Tongue (tissue), 3 donors: ENCODE measurements at places on chromosomes 7 and 10.

GRCh38 chr7:159049266-159050025 is 95.2 kb downstream of the VIPR2 start:
- no peak for DNase-seq

GRCh38 chr10:78672918-78673317 is 395.8 kb upstream of the ZMIZ1 start:
- DNase-seq = no peak

DNA sequence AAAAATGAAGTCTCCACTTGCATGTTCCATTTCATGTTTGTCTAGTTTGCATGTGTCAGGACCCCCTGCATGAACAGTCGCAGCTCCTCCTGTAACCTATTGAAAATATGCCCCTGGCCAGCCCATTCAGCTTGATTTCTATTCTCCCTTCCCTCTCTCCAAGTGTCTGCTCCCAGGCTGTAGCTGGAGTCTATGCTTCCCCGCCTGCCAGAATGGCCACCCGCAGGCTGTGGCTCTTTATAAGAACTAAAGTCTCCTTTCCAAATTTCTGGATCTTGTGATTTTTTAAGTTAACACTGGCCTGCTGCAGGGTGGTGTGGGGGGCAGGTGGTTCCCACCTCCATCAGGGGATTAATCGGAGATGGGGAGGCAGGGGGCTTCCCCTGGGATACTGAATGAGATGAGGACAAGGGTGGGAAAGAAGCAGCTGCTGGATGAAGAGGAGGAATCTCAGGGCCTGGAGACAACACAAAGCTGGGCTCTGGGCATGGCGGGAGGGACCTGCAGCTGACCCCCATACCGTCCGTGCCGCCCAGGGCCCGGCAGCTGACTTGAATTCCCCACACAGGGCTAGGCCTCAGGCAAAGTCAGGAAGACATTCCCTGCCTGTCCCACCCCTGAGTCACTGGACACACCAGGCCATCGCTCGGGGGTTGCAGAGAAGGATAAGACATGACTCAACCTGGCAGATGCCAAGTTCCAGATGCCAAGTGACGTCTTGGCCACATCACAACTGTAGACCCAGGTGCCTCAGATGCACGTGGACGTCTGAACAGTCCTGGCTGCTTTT is 399.5 kb upstream of the FOXK1 start:
- no peak for DNase-seq

- no peak for DNase-seq
These were observed 12.2 kb downstream of the PTN start for GRCh38 chr7:137331378-137331777.

DNA sequence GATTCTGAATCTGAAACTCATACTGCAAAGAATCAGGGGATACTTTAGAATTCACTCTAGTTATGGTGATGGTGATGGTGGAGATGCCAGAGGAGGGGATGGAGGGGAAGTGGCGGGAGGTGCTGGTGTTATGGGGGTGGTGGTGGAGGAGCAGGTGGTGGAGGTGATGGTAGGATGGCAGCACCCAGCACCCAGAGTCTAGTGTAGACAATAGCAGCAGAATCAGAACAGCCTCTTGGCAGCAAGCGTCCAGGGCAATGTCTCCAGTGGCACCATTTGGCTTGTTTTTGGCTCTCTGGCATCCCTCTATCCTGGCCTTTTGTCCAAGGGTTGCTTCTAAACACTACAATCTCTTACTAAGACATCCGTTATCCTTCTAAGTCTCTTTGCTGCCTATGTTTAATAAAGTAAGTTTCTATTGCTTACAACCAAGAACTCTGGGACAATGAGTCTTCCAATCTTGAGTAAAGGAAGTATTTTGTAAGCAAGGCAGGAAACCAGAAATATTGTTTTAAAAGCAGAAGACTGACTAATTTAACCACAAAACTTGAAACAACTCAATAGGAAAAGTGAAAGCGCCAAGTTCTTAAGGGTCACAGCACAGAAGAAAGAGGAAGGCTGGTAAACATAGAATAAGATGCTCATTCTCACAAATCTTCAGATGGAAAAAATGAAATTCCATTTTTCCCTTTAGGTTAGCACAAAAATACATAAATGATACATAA is 42.4 kb upstream of the GDF10 start:
- DNase-seq = no peak

DNA sequence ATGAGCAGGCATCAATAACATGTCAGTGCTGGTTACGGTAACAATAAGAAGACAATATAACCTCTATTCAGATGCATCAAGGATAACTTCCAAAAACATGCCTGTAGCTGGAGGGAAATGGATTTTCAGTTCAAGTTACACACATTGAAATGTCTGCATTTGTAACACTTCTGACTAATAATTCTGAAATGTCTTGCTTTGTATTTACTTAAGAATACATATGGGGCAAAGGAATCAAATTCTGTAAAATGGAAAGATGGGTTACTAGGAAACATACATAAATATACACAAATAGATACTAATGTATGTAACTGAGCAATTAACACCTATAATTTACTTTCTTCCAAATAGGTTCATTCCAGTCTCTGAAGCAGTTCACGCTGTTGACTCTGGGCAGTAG is 18.6 kb upstream of the MTPN start:
- DNase-seq = no peak

- no peak for DNase-seq
These were observed 59.8 kb downstream of the MAPK8 start for GRCh38 chr10:48366261-48366660.

DNA sequence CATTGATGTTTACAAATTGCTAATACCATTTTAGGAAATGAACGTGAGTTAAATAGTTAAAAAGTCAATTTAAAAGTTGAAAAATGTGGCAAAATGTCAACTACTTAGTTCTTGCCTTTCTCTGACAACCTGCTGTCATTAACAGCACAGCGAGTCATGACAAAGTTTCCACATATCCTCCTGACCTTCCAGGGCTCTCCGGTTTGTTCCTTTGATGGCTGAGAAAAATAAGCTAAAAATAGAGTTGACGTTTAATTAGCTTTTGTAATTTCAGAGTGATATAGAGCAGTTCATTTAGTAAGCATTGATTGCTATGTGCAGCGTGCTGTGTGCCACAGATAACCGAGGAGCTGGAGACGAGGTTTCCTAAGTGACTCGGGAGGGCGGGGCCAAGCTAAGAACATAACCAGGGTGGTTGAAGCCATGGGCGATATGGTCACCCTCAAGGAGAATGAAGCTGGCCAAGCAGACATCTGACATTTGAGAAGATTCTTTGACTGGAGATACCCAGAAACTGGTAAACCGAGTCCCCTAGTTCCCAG is 47.9 kb downstream of the OGDH start:
- no peak for DNase-seq

GRCh38 chr10:128069351-128070051 is 56.7 kb downstream of the MKI67 start:
- peak; percentile 95 for DNase-seq

DNA sequence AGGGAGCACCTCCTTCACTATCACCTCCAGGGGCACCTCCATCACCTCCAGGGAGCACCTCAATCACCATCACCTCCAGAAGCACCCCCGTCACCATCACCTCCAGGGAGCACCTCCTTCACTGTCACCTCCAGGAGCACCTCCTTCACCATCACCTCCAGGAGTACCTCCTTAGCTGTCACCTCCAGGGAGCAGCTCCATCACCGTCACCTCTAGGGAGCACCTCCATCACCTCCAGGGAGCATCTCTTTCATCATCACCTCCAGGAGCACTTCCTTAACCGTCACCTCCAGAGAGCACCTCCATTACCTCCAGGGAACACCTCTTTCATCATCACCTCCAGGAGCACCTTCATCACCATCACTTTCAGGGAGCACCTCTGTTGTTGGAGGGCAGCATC is 103.0 kb downstream of the DNAJB6 start:
- DNase-seq = no peak

- no peak for DNase-seq
These were observed 173.8 kb downstream of the DIP2C start for GRCh38 chr10:515674-516073.

DNA sequence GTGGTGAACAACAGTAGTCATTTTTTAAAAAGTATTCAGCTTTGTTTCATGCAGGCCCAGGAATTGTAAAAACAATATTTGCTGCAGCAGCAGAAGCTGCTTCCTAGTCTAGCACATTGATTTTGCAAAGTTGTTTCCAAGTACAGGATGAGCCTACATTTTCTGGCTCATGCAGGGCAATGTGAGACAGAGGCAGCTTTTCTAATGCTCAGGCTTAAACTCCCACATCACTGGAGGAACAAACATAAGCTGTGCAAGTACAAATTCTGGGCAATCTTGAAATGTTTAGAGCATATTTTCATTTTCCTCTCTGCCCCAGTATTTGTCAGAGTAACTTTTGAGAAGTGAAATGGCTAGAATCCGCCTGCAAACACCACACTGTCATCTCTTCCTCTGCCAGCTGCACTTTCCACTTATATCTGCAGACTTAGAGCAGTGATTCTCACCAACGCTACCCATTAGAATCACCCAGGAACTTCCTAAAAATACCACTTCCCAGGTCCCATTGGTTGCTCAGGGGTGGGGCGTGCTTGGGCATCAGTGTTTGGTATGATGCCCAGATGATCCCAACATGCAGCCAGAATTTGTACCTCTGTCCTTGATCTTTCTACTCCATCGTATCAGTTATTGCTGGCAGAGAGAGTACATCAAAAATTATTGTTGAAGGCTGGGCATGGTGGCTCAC is 304.1 kb upstream of the LRGUK start:
- no peak for DNase-seq

DNA sequence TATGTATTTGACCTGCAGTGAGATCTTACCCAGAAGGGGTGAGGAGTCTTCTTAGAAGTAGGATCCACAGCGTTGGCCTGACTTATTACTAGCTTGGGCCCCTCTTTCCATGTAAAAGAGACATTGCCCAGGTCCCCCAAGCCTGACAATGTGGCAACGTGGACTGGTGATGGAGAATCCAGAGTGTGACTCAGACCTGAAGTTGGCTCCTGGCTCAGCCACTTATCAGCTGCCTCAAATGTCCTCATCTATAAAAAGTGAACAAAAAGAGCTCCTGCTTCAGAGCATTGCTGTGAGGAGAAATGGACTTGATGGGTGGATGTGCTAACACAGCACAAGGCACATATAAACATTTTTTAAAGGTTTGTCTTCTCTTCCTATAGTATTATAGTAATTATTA is 35.4 kb upstream of the TECTB start:
- DNase-seq = no peak
